Cerebellar cortex (tissue), 1 donor: ENCODE measurements at places on chromosomes 12 and 14.

DNA sequence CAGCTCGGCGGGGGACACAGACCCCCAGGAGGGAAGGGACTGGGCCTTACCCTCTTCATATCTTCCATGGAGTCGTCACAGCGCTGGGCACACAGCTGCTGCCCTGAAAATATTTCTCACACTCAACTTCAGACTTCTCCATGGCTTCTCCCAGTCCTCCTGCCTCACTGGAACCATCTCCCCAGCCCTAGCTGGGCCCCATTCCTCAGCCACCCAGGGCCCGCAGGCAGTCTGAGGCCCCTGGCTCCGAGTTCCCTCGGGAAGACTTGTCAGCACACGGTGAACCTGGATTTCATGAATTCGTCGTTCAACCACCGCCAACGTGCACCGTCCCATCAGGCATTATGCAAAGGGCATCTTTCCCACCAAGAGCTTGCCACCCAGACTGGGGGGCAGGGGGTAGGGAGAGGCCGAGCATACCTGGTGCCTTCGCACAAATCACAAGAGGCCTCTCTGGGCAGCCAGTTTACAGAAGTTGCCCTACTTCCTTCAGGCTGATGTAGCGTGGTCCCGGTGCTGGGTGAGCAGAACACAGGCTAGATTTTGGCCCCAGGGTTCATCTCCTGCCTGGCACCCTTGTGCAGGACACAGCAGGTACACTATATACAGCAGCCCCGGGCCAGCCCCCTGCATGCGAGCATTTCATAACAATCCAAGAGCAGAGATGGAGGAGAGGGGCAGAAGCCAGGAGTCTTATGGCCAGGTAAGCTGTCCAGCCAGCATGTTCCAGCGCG lies 44.2 kb downstream of the LTBP2 start:
- DNase-seq = no peak

DNA sequence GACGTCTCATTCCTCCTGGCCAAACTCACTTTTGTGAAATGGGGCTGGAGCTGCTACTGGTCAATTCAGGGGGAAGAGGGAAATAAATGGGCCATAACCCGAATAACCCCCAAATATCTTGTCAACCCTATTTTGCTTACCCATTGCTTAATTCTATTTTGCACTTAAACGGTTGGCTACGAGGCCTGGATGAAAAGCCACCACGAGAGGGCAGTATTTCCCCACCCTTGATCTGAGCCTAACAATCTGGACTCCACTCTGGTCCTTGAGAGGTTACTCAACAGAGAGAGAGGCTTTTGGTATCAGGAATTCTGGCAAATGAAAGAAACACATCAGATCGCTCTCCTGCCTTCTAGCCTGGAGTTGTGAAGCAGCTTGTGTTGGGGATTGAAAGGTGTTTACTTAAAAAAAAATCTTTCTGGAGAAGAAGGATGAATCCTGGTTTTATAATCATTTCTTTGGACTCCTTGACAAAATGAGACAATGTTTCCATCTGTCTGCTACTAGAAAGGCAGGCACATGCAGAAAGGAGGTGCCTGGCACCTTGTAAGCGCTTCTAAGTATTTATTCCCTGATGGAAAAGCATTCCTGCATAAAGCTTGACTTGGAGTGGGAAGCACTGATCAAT lies 22.4 kb upstream of the FBXO21 start:
- DNase-seq = peak; percentile 92

- DNase-seq = no peak
These were observed 47.5 kb upstream of the DYNC1H1 start for GRCh38 chr14:101916816-101917412.

DNA sequence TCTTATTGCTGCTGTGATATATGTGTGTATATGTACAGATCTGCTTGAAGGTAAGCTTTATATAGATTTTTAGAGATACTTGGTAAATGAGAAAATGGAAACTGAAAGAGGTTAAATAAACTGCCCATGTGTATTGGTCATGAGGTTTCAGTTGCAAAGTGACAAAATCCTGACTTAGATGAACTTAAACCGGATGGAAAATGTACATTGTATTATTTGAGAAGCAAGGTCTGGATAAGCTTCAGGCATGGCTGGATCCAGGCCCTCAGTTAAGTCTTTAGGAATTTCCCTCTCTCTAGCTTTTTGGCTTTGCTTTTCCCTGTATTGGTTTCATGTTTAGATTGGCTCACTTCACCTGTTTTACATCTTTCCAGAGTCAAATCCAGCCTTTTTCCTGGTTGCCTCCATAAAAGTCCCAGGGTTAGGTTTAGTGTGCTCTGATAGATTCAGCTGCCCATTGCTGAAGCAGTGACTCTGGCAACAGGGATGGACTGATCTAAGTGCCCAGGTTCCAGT lies 21.0 kb upstream of the MAP1LC3B2 start:
- DNase-seq = no peak

GRCh38 chr12:75725521-75726111 lies 214.2 kb upstream of the KRR1 start:
- peak; percentile 52 for DNase-seq

DNA sequence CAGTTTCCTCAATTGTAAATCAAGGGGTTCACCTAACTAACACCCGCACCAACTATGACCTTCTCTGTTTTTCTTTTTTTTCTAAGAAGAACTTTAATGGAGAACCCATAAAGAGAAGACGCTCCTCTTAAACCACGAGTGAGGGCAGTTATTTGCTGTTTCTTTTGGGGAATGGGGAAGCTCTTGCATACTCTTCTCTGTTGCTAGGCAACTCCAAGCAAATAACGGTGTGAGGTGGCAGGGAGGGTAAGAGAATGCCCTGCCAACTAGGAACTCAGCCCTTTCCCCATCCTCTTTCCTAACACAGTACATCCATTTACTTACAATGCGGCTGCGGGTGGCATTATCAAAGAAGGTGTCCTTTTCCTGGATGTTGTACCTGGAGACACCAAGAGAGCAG lies 114.9 kb downstream of the ANO2 start:
- no peak for DNase-seq

GRCh38 chr12:7042842-7043241 lies 17.7 kb upstream of the C1S start:
- DNase-seq = peak; percentile 73

GRCh38 chr12:64390275-64390851 lies at the start of gene C12orf56:
C12orf56 (minus strand) TSS chr12:64390758; CDS start chr12:64390565, 193 bp downstream.
- no peak for DNase-seq

DNA sequence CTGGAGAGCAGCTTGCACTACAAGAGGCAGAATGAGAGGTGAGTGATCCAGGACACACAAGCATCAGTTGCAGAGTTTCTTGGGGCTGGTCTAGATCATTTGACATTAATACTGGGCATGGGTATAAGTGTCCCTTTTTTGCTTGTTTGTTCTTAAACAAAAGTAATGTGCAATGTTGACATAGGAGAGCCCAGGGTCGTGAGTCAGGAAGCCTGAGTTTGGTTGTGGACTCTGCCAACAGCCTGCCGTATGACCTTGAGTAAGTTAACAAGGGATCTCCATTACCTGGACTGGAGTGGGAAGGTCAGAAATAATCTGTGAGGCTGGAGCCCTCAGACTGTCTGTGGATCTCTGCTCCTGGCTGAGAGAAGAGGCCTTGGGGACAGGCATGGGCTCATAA lies 170.3 kb downstream of the KCNA5 start:
- no peak for DNase-seq

DNA sequence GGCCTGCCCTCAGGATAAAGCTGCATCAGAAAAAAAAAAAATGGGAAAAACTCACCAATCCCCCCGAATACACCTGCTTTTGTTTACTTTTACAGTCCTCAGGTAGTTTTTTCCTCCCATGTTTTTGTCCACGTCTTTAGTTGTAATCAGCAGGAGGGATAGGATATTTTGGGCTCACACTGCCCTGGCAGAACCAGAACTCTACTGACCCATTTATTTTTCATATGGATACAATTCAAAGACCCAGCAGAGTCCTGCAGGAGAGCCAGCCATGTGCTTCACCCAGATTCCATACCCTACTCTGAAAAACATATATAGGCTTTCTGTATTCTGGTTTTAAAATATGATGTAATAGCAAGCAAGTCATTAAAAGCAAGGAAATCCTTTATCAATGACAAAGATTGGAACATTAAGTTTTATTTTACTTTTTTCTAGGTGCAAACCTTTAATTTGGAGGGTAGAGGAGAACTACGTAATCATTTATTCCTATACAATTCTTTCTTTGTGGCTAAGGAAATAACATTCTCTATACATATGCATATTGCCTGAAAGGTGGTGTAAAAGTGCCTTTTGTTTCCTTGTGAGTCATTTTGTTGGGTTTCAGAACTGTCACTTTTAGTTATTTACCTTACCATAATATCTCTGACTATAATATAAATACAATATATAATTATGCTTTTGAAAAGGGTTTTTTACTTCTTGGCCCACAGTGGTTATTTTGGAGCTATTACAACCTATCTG lies 19.1 kb downstream of the DACT1 start:
- DNase-seq = peak; percentile 90

- no peak for DNase-seq
These were observed 85.4 kb downstream of the C12orf50 start for GRCh38 chr12:87943762-87944161.

DNA sequence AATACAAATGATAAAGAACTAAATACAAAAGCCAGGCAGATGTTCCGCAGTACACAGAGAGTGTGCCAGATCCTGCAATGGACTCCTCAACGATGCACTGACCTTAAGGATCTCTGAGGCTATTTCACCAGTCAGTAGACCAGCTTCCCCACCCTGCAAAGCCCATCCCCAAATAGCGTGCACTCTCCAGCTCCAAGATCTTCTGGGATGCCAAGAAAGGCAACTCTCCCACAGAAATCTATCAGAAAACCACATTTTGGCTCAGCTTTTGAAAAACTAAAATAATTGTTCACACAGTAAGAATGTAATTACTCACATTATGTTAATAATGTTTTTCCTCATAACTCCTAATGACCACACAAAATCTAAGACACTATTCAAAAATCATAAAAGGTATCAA lies 90.4 kb downstream of the PPP2R5E start:
- no peak for DNase-seq

DNA sequence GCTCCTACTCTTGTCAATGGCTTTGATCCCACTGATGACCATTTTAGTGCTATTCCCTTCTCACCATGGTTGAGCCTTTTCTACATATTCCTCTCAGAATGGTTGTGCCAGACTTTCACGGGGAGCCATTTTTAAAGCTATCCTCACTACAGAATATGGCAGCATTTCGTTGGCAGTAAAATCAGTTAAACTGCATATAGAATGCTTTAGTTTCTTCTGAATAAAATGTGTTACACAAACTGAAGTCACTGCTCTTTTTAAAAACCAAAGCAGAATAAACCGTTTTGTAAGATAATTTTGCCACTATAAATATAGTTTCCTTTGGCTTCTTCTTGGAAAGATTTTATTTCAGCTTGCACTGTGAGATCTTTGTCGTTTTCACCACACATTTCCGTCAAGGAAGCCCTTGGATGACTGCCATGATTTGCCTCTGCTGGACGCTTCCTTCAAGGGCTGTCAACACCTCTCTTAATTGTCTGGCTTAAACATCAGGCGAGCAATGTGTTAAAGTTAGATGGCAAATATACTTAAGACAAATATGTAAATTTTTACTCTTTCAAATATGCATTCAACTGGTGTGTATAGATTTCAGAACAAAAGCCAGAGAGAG lies 624.2 kb downstream of the DIO2 start:
- peak; percentile 68 for DNase-seq

DNA sequence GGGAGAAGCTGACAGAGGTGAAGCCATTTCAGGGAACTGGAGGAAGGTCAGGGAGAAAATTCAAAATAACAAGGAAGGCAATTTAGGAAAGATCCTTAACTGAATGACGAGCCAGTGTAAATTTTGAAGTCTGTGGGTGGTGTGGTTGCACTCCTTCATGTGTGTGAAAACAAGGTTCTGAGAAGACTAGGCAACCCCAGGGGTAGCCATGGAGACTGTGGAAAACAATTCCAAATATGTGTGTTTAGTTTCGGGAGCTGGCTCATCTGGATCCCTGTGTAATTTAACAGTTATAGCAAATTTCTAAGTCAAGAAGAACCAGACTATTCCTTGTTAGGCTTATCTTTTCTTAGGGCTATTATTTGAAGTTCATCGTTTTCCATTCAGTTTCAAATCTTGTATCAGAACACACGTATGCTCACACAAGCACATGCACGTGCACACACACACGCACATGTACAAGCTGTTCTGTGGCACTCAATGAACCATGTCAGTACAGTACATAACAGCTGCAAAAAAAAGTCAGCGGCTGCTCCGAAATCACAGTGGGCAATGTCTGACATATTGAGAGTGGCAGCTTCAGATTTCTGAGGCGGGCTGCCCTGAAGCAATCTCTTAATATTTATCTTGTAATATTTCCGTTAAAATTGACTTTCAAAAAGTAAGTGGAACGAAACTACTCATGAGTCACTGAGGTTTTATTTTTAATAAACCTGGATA lies 411.2 kb downstream of the AEBP2 start:
- no peak for DNase-seq

GRCh38 chr14:85519661-85520305 lies 10.2 kb upstream of the FLRT2 start:
- DNase-seq = no peak

GRCh38 chr12:67559751-67560150 lies 88.8 kb upstream of the DYRK2 start:
- no peak for DNase-seq

DNA sequence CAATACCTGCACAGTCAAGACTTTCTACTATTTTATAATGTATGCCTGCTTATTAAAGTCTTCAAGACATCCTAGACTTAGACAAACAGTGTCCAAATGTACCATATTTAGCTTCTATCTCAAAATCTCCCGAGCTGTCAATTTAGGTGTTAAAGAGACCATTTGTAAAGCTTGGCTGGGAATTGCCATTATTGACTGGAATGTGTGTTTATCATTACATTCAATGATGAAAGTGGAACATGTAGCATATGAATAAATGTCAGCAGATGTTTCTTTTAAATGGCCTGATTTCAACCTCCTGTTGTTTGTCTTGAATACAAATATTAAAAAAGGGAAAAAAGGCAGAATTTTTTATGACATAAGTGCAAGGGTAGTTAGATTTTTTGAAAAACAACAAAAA lies 572.3 kb downstream of the PRKD1 start:
- DNase-seq = no peak

DNA sequence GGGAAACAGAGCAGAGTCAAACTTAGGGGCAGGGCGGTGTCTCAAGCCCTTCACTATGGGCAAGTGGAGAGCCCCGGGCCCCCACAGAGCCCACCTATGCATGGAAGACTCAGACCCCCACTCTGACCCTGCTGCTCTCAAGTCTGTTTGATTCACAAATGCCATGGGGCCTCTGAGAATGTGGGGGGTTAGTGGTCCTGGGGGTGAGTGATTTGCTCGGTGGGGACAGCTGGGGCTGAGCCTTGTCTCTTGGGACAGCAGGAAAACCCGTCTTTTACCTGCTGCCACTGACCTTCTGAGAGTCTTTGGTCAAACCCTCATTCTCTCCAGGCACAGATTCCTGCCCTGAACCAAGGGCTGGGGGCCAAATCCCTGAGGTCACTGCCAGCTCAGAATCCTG lies 201.0 kb upstream of the RTL1 start:
- DNase-seq = no peak

GRCh38 chr14:58152014-58152857 lies at the start of gene ARMH4:
ARMH4 (minus strand) TSS chr14:58152213; CDS start chr14:58139358, 12,855 bp downstream.
- DNase-seq = peak; percentile 87

- no peak for DNase-seq
These were observed 35.1 kb upstream of the ACTN1 start for GRCh38 chr14:69013943-69014782.

GRCh38 chr12:131008131-131008912 lies 54.6 kb downstream of the ADGRD1 start:
- no peak for DNase-seq
